ENCODE measurements at places on chromosomes 5 and 9.

DNA sequence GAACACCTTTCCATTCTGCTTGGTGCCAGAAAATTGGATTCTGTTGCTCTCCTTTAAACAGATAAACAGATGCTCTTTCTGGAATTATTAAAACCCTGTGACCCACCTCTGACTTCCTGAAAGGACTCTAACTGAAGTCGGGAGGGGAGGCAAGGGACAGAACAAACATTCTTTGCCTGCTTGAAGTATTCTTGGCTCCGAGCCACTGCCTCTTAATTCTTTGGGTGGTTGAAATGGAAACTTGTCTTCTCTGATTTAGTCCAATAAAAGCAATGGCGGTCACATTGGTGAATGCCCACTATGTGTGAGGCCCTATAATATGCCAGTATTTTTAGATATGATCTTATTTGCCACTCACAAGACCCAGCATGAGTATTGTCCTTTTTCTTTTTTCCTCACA is 236.8 kb downstream of the SLIT3 start:
- DNase-seq: no peak

GRCh38 chr5:107043665-107044064 is 627.1 kb downstream of the EFNA5 start:
- DNase-seq: no peak

- no peak for DNase-seq
These were observed 49.1 kb upstream of the OLFM1 start for GRCh38 chr9:135038331-135038730.

DNA sequence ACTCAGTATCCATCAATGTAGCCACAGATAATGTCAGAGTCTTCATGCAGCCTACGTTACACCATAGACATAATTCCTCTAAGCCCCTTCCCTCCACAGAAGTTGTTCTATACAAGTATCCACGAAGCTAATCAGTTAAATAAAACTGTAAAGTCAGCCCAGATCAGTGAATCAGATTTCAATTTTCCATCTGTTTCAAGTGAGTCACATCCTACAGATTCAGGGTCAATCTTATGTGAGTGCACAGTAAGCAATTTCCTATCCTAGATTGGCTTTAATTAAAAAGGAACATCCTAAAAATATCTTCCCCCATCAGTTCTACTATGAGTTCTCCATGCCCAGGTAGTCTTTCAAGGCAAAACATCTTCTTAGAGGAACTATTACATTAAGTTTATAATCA is 402.5 kb downstream of the EFNA5 start:
- no peak for DNase-seq

- peak; percentile 24 for DNase-seq
These were observed 640 bp upstream of the DPM2 start for GRCh38 chr9:127938298-127938690.

DNA sequence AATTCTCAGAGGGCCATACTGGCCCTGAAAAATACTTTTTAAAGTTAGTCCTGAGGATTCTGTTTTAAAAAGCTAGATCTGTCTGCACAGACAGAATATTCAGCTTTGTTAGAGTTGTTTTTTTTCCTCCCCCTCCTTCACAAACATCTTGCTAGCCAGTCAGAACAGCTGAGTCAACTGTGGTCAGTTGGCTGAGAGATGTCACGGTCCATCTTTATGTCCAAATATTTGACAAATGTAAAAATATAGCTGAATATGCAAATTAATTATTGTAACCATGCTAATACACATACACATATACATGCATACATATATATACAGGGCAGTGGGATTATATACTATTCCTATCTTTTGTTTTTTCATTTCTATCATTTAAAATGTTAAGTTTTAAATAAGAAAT is 33.9 kb downstream of the UNC13B start:
- DNase-seq: no peak

DNA sequence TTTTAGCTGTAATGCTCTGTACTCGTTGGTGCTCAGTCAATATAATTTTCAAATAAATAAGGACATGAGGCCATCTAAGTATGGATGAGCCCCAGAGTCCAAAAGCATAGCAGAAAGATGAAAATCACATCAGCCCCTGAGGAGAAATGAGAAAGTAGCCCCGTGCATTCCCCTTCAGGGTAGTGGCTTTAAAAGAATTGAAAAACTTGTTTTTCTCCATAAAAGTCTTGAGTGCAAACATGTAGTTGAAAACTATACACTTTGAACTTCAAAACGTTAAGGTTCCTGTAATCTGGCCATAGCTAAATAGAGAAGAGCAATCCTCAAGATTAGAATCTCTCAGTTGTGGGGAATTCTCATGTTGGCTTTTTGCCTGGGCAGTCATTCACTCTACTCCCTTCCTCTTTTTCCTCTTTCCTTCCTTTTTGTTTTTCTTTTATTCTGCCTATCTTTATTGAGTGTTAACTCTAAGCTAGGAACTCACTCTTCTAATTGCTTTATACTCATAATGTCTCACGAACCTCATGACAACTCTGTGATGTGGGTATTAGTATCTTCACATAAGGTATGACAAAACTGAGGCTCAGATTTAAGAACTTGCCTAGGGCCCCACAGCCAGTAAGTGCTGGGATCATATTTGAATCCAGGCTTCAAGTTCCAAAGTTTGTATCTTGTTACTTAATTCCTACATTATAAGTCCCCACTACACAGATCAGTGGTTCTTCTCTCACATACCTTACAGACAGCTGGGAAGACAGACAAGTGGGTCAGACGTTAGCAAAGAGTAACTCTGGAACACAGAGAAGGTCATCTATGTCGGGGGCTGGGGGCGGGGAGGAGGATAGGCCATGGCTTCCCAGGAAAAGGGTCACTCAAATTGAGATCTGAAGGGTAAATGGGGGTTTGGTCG is 46.4 kb upstream of the ABCA1 start:
- DNase-seq: no peak

- no peak for DNase-seq
These were observed 307.8 kb upstream of the PAPPA start for GRCh38 chr9:115845648-115846312.

DNA sequence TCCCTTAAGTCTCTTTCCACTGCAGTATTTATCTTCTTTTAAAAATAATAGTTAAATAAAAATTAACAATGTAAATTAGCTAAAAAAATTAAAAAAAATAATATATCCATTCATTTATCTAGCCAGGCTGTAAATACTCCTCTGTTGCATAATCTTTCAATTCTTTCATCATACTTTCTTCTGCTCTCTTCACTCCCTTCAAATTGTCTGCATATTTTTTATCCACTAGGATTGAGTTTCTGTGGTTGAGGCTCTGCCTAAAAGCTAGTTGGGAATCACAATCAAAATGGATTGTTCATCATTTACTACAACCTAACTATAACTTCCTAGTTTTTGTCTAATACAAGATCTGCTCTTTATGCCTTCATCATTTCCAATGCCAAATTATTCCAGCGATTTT is 182.2 kb downstream of the PDE4D start:
- DNase-seq: no peak

DNA sequence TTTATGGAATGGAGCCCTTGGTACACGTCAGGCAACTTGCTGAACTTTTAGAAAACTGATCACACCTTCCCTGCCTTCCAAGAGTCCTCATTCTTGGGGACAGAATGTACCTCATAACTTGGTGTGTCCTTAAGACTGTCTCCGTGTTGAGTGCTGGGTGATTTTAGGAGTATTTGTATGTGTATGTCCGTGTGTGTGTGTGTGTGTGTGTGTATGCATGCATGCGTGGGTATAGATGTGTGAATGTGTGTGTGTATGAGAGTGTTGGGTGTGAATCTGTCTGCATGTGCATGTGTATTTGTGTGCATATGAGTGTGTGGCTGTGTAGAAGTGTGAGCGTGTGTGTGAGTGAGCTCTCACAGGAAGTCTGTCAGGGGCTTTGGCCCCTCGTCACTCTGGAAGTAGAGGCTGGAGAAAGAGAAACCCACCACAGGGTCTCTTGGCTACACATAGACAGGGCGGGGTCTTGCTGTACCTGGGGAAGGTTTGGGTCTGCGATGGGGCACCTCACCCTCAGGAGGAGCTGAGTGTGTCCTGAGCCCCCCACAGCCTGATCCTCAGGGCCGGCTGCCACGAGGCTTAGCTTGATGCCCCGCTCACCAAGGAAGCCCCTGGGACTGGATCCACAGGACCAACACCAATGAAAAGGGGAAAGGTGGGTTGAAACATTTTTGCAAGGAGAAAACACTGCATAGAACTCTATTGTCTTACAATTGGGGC is 33.1 kb upstream of the ANKRD33B start:
- no peak for DNase-seq

DNA sequence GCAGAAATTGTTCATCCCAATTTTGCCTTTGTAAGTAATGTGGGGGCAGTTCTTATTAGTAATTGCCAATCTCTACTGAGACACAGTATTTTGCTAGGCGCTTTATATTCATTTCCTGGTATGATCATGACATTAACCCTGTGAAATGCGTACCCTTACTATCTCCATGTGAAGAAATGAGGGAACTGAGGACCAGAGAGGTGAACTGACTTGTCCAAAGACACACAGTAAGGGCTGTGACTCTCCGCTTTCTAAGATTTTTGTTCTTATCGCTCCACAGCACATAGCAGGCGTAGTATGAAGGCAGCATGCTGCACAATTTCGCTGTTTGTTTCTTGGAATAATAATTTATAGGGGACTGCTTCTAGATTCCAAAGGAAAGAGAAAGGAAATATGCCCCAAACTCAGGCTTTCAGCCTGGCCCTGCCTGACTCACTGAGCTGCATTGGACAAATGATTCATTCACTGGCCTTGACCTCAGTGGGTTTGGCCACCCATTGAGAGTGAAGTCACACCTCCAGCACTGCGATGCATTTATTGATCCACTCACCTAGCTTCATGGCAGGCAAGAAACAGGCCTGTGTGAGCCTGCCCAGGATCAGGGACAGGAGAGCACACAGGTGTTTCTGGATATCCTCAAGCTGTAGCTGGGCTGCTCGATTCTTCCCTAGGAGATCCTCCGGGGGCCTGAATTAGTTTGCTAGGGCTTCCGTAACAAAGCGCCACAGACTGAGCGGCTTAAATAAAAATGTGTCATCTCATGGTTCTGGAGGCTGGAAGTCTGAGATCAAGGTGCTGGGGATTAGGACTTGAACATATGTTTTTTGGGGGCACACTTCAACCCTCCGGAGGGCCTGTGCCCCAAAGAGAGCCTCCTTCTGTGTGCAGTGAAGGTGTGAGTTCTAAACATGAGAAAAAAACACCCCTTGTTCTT is 7.2 kb upstream of the DUSP1 start:
- no peak for DNase-seq

DNA sequence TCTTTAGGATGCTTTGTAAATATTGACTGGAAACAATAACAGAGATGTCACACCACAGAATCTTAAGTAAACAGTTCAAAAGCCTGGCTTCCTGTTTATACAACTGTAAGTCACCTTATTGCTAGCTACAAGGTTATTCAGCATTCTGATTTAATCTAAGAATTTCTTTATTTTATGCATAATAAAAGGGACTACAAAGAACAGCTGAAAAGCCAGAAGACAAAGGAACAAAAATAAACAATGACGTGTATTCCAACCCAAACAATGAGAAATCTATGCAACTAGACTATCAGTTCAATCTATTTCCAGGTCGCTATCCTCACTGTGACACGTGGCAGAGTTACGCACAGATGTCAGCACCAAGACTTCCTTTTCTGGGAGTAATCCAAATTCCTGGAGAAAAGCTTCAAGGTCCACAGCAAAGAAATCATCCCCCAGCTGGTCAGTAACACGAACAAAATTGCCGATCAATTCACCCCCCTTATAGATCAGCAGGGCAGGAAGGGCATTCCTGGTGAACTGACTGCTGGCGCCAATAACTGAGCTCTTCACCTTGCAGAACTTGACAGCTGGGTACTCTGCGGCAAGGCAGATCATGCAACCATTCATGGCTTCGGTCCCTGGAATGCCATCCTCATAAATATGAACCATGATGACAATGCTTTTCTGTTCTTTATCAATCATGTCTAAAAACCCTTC is 8.4 kb downstream of the PDCL start:
- DNase-seq: no peak

DNA sequence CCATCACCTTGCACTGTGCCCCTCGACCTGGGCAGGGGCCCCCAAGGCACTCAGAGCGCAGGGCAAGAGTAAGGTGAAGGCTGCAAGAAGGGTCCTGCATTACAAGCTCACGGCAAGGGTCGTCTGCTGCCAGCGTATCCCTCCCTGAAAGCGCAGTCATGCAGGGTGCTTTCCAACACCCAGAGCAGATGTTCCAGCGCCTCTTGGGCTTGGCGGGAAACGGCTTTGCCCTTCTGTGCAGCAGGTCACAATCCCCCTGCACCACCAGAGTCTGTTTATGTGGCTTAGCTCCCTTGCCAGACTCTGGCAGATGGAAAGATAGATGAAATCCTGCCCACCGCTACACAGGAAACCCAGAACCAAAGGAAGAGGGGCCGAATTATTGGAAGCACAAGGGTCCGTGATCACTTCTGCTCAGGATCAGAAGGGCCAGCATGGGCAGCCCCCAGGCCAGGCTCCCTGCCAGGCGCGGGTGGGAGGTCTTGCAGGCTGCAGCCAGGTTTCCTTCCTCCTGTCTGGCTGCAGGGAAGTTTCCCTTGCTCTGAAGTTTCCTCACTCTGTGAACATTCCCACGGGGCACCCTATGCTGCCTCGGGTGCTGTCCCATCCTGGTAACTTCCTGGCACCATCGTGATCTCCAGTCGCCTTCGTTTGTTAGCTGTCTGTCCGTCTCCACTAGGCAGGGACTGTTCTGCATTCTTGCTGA is 132.2 kb downstream of the ZNF354C start:
- no peak for DNase-seq

GRCh38 chr9:114250235-114250568 is 72.7 kb upstream of the ORM1 start:
- DNase-seq: no peak

GRCh38 chr9:77502568-77502967 is 145.6 kb downstream of the GNA14 start:
- DNase-seq: no peak

DNA sequence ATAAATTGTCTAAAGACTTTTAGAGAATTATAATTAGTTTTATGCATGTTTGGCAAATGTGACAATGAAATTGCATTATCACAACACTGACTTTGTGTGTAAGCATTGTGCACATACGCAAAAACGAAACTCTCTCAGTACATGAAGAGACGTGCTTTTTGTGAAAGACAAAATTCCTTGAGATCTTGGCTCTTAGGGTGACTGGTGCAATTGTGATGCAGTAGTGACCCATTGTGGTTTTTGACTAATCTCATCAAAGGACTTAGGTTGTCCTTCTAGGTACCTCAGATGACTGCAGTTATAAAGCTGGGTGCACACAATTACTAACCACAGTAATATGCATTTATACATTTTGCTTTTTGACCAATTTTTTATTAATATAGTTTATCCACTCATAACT is 25.3 kb upstream of the TYRP1 start:
- no peak for DNase-seq

GRCh38 chr9:137580209-137580953 is 1.7 kb upstream of the DPH7 start:
- DNase-seq: no peak

- DNase-seq: no peak
These were observed 12.7 kb upstream of the TGFBI start for GRCh38 chr5:136015966-136016650.

DNA sequence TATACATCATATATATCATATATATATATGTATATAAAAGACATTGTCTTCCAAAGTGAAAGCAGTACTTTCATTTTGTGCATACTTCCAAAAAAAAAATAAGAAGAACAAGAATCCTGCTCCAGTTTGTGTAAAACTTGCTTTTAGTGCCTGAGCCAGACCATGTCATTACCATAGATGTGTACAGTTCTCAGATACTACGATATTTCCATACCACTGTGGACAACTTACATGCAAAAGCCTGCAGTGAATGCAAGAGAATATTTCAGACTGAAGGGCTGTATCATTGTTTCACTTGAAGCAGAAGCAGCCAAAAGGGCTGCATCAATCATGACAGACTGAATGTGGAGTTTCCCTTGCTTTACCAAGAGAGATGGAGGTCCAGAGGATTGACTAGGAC is 72.6 kb upstream of the CYLC2 start:
- DNase-seq: no peak
